T-cell (primary cell): ENCODE measurements at places on chromosomes 11 and 22. TPM values are rescaled to one million over a fixed set of nuclear protein-coding genes. Genes with fewer than 3 reads are reported as not detected.

- DNase-seq, result no peak
These were observed 84.4 kb downstream of the DENND5A start for GRCh38 chr11:9180784-9181183.

DNA sequence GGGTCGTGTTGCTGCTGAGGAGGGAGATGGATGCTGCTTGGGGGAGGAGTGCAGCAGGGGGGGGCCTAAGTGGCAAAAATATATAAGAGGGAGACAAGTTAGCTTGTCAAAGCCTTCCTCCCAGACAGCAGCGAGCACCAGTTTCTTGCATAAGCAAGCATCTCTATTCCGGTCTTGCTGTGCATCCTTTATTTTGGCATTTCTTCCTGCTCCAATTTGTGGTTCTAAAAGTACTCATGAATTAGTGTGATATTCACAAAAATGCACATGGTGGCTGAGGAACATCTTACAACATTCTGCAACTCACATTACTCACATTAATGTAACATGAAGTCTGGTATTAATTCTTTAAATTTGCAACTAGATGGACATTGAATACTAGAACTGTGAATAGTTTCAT lies 32.1 kb downstream of the GDPD5 start:
- no peak for DNase-seq

GRCh38 chr11:134139303-134139872 lies 70.5 kb downstream of the JAM3 start:
- DNase-seq, result no peak

GRCh38 chr11:110092515-110093406 lies at the start of gene ZC3H12C:
Gene ZC3H12C, plus strand, starts transcription at chr11:110093392. Its CDS starts 20 bp downstream, at chr11:110093412.
- DNase-seq, result peak; percentile 2

GRCh38 chr11:44885919-44886789 lies 64.5 kb downstream of the TP53I11 start:
- DNase-seq, result no peak

- DNase-seq, result no peak
These were observed 11.8 kb upstream of the ACY3 start for GRCh38 chr11:67662142-67662834.

DNA sequence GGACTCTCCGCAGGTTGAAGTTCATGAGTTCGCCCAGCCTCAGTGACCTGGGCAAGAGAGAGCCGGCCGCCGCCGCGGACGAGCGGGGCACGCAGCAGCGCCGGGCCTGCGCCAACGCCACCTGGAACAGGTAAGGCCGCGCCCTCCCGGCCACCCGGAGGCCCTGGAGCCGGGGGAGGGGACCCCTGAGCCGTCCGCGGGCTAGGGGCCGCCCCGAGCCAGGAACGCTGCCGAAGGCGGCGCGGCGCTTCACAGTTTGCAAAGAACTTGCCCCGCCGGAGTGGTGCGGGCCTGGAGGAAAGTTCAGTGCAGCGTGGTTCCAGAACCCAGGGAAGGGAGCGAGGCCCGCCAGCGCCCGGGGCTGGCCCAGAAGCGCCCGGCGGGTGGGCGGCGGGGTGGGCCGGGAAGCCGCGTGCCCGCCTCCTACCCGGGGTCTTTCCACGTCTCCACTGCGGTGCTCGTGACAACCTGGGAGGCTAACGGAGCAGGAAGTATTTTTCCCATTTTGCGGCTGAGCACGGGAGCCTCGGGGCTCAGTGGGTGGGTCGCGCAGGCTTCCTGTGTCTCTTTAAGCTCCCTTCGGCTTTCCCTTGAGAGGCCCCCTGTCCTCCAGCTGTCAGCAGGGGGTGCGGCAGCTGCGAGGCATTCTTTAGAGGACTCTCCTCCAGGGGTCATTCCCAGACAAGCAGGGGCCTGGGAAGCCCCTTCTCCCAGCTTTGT lies 635 bp downstream of the PRR5 start:
- no peak for DNase-seq

DNA sequence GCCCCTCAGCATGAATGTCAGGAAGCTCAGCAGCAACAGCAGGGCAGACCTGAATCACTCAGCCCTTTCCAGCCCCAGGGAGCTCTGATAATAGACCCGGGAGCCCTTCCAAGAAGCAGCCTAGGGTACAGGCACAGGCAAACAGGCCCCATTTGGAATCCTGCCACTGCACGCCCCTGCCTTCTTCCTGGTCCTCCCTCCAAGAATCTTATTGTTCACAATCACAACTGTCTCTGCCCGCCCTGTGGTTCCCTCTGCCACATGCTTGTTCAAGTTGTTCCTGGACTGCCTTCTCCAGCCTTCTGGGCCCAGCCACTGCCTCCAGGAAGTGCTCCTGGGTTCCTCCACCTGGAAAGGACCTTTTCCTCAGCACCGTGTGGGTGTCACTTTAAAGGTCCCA lies 54.6 kb downstream of the LRRC32 start:
- DNase-seq, result no peak

GRCh38 chr11:114129699-114130098 lies 70.2 kb downstream of the ZBTB16 start:
- DNase-seq, result no peak

GRCh38 chr11:42901084-42901483 lies 410.7 kb upstream of the API5 start:
- no peak for DNase-seq

DNA sequence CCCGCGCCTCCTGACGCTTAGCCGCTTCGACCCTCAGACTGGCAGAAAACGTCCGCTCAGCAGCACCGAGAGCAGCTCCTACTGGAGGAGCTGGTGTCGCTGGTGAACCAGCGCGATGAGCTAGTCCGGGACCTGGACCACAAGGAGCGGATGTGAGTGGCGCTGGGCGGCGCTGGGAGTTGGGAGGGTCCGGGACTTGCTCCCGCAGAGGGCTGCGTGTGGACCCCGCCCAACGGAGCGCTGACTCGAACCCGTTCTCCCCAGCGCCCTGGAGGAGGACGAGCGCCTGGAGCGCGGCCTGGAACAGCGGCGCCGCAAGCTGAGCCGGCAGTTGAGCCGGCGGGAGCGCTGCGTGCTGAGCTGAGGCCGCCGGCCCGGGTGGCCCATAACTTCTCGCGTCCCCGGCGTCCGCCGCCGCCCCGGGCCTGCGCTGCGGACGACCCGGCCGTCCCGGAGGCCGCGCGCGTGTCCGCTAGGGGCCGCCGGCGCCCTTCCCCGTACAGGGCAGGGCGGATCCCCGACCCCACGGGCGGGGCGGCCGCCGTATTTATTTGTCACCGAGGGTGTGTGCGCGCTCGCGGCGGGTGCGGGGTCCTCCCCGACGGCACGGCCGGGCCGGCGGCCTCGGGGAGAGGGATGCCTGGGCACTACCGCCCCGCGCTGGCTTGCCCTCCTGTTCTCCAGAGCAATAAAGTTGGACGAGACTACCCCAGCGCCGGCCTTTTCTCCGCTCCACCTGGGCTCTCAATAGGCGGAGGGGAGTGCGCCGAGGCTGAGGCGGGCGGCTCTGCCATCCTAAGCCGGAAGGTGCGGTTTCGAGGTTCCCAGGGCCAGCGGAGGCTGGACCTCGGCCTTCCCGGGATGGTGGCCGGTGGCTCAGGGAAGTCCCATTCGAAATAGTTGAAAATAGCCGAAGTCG lies 3.4 kb downstream of the KCNK7 start:
- DNase-seq, result no peak

DNA sequence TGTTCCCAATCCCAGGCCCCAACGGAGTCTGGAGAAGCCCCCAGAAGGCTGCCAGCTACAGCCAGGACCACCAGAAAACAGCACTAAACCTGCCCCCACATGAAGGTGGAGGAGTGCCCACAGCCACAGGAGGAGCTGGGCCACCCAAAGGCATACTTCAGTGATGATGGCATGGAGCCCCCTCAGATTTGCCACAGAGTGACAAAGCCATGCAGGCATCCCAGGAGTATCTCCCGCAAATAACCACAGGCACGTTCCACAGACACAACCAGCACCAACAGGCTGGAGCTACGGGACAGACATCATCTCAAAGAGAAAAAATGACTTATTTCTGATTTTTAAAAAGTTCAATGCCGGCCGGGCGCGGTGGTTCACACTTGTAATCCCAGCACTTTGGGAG lies 10.6 kb downstream of the CARS1 start:
- DNase-seq, result no peak

GRCh38 chr11:79925570-79925969 lies 484.7 kb upstream of the TENM4 start:
- no peak for DNase-seq

DNA sequence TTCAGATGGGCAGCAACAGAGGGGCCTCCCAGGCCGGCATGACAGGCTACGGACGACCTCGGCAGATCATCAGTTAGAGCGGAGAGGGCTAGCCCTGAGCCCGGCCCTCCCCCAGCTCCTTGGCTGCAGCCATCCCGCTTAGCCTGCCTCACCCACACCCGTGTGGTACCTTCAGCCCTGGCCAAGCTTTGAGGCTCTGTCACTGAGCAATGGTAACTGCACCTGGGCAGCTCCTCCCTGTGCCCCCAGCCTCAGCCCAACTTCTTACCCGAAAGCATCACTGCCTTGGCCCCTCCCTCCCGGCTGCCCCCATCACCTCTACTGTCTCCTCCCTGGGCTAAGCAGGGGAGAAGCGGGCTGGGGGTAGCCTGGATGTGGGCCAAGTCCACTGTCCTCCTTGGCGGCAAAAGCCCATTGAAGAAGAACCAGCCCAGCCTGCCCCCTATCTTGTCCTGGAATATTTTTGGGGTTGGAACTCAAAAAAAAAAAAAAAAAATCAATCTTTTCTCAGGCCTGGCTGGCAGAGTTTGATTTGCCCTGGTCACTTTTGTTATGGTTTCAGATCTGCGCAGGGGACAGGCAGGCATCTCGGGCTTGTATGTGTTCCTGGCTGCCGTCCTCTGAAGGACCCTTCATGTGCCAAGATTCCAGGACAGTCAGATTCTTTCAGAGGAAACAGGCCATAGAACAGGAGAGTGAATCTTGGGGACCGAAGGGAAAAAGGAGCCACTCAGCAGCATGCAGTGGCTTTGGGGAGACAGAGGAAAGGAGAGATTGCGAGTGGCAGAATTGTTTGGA lies 5.3 kb downstream of the TAGLN start:
- no peak for DNase-seq

GRCh38 chr11:120108154-120108784 lies 29.6 kb downstream of the TRIM29 start:
- peak; percentile 26 for DNase-seq

GRCh38 chr11:74679513-74679865 lies 51.7 kb downstream of the CHRDL2 start:
- DNase-seq, result no peak

- no peak for DNase-seq
These were observed 22.7 kb upstream of the OR4B1 start for GRCh38 chr11:48193876-48194275.

- DNase-seq, result no peak
These were observed 16.9 kb downstream of the FEZ1 start for GRCh38 chr11:125479137-125479536.

DNA sequence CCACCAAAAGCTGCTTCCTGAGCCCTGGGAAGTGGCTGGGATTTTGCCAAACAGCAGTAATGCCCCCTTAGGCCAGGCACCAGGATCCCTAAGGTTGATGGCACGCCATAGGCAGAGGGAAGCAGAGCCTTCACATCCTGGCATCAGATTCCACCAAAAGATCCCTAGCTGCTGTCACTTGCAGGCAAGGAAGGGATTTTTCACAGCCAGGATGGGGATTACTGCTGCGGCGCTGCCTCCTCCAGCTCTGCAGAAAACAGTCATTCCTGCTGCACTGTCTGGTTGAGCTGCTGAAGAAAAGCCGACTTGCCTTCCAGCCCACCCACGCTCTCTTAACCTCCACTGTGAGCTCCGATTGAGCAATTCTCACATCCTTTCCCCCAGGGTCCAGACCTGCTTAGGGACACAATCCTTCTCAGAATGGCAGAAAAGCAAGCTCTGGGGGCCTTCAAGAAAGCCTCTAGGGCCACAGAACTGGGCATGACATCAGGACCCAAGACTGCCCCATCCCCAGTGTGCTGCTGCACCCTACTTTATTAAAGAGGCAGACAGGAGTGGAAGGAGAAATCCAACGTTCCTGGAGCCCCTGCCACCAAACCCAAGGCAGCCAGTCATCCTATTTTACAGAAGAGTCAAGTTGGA lies 19.9 kb downstream of the SYN3 start:
- DNase-seq, result no peak

DNA sequence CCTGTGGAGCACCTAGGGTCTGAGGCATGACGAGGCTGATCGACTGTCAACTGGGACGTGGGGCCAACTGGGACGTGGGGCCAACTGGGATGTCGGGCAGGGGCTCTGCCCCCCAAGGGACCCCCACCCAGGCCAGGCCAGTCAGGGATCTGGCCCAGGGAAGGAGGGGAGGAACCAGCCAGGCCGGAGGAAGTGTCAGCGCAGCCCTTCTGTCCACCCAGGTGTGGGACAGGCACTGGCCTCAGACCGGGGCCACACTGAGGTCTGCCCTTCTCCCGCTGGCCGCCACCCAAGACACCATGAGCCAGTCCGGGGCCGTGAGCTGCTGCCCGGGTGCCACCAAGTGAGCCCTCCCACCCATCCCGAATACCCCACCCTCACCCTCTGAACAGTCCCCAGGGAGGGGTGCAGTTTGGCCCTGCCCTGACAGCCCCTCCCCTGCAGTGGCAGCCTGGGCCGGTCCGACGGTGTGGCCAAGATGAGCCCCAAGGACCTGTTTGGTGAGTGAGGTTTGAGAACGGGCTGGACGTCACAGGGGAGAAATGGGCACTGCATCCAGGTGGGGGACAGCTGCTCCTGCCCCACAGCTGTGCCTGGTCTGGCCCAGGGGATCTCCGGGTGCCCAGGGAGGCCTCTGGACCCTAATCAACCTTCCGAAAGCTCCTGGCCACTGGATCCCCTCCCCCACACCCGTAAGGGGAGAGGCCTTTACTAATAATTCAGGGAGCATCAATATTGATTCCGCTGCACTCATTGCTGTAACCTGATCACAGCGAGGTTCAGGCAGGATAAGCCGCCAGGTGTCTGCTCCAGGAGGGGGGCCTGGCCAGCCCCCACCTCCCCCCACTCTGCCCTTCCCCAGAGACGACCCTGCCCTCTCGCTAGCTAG lies 3.3 kb downstream of the EPS8L2 start:
- DNase-seq, result no peak

GRCh38 chr11:71895961-71896360 lies 17.7 kb downstream of the DEFB131B start:
- no peak for DNase-seq

DNA sequence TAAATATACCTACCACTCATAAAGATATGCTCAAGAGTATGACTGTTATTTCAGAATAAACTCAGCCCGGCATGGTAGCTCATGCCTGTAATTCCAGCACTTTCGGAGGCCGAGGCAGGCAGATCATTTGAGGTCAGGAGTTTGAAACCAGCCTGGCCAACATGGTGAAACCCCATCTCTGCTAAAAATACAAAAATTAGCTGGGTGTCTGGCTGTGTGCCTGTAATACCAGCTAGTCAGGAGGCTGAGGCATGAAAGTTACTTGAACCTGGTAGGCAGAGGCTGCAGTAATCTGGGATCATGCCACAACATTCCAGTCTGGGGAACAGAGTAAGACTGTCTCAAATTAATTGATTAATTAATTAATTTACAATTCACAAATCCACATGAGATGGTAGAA lies 208.2 kb upstream of the PDGFD start:
- no peak for DNase-seq

ISX gene
- total RNA-seq, result not detected

PIH1D2 gene
- total RNA-seq, result not detected

ARFGAP3 gene
- 25.7 TPM for total RNA-seq

GLB1L2 gene
- 3.6 TPM for total RNA-seq

HBB gene
- total RNA-seq, result 0.65 TPM

IL17REL gene
- not detected for total RNA-seq
